Stimulated activated CD4-positive, alpha-beta T cell treated with anti-CD3 and anti-CD28 coated beads, Interleukin-4, amount 100 ng/mL, for 48 hours (primary cell): ENCODE measurements at places on chromosomes 3 and 15.

DNA sequence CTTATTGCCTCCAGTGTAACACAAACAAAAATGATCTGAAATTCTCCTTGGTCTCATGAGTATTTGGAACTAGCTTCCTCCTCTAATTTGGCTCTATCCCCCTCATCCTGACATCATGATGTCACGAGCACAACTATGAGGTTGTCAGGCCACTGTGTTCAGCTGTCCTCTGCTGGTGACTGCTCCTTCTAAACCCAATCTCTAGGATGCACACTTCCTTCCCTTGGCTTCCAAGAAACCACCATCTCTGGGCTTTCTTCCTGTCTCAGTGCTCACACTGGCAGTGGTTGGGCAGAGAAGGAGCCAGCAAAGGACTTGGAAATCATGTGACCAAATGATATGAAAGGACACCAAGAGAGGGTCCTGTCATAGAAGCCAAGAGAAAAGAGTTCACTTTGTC is 30.7 kb upstream of the EIF1B start:
- no peak for DNase-seq

- DNase-seq = peak; percentile 3
These were observed 451.1 kb upstream of the KCNMB2 start for GRCh38 chr3:178084938-178085816.

GRCh38 chr15:25690673-25691543 is 172.2 kb downstream of the ATP10A start:
- DNase-seq = no peak

- DNase-seq = no peak
These were observed 11.2 kb downstream of the CIB1 start for GRCh38 chr15:90222547-90222946.

DNA sequence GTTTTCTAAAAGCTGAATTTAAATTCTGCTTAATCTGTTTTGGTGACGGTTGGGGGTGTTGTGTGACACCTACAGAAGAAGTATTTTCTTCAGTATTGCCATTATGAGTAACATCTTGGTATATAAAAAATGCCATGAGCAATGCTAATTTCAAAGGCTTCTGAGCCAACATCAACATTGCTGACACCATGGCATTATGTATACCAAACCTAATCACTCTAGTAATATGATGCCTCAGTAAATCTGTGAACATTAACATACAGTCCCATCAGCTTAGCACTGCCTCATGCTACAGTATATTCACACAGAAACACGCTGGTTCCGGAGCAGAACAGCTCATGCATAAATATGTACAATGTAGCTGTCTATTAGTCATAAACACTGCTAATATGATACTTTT is 75.8 kb downstream of the ZPLD1 start:
- DNase-seq = no peak

DNA sequence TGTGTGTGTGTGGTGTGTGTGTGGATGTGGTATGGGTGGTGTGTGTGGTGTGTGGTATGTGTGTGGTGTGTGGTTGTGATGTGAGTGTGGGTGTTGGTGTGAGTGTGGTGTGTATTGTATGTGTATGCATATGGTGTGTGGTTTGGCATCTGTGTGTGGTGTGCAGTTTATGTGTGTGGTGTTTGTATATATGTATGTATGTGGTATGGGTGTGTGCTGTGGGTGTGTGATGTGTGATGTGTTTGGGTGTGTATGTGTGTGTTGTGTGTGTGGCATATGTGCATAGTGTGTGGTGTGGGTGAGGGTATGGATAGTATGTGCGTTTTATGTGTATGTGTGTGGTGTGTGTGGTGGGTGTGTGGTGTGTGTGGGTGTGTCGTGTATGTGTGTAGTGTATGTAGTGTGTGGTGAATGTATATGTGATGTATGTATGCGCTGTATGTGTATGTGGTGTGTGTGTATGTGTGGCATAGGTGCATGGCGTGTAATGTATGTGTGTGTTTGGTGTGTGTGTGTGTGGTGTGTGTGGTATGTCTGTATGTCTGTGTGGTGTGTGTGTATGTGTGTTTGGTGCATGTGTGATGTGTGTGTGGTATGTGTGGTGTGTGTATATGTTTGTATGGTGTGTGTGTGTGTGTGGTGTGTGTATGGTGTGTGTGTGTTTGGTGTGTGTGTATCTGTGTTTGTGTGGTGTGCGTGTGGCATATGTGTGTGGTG is 58.0 kb downstream of the EFCAB12 start:
- DNase-seq = no peak

- DNase-seq = no peak
These were observed 7.8 kb downstream of the CAMK1 start for GRCh38 chr3:9761919-9762318.

DNA sequence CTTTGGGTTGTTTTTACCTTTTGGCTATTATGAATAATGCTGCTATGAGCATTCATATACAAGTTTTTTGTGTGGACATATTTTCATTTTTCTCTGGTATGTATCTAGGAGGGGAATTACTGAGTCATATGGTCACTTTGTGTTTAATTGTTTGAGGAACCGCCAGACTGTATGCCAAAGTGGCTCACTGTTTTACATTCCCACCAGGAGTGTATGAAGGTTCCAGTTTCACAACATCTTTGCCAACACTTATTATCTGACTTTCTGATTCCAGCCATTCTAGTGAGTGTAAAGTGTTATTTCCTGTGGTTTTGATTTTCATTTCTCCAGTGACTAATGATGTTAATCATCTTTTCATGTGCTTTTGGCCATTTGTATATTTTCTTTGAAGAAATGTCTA is 51.8 kb downstream of the CMTM7 start:
- DNase-seq = no peak

DNA sequence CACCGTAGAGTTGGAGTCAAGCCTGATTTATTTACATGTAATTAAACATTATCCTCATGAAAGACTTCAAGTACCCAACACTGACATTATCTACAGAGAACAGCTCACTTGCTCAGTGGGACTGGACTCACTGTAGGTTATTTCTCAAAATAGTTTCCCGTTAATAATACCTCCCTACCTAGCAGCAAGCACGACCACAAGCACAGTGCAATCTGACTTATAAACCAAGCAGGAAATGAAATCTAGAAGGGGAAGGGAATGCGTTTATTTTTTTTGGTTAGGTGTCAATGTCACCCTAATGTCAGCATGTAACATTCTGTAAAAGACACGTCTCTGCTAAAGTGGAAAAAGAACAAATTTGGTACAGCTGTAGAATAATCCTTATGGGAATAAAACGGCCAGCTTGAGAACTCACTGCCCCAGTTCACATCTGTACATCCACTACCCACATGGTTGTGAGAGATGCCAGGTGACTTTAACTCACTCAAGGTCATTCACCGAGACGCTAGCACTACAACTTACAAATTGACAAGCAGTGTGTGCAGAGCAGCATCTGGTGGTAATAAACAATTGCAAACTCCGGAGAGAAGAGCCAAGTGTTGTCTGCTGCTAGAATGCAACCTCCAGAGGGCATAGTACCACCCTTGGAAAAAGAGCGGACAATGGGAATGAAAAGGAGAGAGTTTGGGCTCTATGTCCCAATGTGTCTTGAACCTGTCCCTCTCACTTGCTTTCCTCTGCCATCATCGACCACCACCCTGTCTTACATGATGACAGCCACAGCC is 242.5 kb downstream of the CADPS start:
- no peak for DNase-seq

GRCh38 chr3:64936556-64936955 is 248.8 kb upstream of the ADAMTS9 start:
- DNase-seq = no peak

DNA sequence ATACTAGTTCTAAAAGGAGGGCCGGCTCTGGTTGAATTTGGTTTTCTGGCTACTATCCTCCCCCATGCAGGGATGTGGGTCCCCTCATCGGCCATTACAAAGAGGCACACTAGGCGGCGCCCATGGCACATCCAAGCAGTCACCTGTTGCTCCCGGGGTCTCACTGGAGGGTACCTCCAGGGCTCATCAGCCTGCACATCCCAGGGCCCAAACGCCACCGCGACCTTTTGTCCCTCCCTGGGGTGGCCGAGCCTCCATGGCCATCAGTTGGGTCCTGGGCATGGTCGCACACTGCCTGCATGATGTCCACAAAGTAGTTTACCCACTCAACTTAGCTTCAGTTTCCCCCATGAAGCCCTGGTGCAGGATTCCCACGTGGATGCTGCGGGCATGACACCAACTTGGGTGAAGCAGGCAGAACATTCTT is 28.3 kb downstream of the IDH3A start:
- DNase-seq = peak; percentile 22
